ENCODE measurements at places on chromosomes 7 and 10.

DNA sequence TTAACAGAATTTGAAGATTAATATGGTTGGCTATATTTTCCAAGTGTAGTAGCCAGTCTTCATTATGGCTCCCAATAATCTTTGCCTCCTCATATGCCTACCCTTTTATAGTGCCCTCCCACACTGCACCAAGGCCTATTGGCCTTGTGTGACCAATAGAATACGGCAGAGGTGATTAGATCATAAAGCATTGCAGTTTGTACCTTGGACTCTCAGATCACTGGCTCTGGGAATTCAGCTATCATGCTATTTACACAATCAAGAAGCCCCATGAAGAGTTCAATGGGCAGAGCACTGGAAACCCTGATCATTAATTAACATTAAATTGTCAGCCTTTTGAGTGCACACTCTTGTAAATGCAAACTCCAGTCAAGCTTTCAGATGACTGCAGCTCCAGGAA lies 154.5 kb upstream of the MAGI2 start:
- no peak for DNase-seq

GRCh38 chr10:99943908-99944307 lies 65.8 kb downstream of the DNMBP start:
- DNase-seq = no peak

GRCh38 chr7:80869106-80869784 lies 49.6 kb downstream of the SEMA3C start:
- no peak for DNase-seq

- DNase-seq = no peak
These were observed 16.8 kb downstream of the BBIP1 start for GRCh38 chr10:110901954-110902819.

DNA sequence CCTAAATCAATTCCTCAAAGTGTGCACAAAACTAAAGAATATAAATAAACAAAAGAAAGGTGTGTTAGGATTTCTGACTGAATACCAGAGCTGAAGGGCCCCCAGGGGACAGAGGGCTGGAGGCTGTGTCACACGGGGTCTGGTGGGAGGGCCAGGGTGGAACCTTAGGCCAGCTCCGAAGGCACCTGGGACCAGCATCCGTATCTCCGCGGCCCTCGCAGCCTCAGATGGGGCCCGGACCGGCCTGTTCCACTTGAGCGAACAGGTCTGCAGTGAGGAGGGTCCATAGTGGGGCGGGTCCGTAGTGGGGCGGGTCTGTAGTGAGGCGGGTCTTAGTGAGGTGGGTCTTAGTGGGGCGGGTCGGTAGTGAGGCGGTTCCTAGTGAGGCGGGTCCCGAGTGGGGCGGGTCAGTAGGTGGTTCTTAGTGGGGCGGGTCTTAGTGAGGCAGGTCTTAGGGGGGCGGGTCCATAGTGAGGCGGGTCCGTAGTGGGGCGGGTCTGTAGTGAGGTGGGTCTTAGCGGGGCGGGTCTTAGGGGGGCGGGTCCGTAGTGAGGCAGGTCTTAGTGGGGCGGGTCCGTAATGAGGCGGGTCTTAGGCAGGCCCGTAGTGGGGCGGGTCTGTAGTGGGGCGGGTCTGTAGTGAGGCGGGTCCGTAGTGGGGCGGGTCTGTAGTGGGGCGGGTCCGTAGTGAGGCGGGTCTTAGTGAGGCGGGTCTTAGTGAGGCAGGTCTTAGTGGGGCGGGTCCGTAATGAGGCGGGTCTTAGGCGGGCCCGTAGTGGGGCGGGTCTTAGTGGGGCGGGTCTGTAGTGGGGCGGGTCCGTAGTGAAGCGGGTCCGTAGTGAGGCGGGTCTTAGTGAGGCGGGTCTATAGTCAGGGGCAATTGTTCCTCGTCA lies 15.1 kb downstream of the GPR146 start:
- no peak for DNase-seq

GRCh38 chr7:101939136-101939695 lies 121.8 kb downstream of the CUX1 start:
- no peak for DNase-seq

- DNase-seq = no peak
These were observed 198.9 kb downstream of the TCF7L2 start for GRCh38 chr10:113148901-113149300.

- no peak for DNase-seq
These were observed 280.5 kb downstream of the KCND2 start for GRCh38 chr7:120553491-120553890.

GRCh38 chr10:93028883-93029282 lies 31.7 kb upstream of the CYP26C1 start:
- DNase-seq = no peak

DNA sequence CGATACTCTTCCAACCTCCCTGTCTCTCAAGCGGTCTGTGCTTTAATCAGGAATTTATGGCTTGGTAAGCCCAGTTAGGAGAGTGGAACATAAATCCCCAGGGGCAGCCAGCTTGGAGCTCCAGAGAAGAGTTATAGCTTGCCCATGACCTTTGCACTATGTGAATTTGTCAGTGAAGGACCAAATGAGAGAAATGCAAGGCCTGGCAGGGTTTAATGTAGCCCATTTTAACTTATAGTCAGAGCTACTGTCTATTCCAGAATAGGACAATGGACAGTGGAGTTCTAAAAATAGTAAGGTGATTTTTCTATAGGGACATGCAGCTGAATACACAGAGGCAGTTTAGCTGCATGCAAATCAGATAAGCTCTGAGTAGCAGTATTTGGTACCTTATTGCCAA lies 142.6 kb upstream of the CAV2 start:
- DNase-seq = no peak

GRCh38 chr10:100347568-100348195 lies 649 bp downstream of the SCD start:
- no peak for DNase-seq

- DNase-seq = no peak
These were observed 177.2 kb downstream of the BUB3 start for GRCh38 chr10:123331438-123331837.

DNA sequence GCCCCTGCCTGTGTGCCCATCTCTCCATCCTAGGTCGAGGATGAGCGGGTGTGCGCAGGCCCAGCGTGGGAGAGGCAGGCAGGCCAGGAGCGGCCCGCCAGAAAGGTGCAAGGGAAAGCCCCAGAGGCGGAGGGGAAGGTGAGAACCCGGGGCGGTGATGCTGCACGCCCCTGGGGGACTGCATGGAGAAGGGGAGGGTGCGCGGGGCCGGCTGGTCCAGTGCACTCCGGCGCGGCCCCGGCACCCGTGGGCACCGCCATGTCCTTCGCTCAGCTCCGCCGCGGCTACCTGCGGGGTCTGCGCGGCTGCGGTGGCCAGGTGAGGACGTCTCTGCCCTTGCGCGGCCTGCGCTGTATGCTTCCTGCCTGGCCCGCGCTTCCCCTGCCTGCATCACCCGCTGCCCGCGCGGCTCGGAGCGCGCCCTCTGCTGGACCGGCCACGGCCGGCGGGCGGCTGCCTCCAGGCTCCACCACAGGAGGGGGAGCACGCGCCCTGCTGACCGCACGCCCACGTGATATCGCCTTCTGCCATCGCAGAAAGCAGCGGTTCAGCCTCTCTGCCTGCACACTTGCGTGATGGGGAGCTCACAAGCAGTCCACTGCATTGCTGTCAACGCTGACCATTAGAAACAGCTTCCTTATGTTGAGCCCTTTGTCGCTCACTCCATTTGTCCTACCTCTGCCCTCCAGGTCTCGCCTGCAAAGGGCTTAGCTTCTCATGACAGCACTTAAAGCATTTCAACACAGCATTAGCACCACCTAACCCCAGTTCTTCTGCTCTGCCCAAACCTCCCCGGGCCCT lies 73.9 kb downstream of the CXCL12 start:
- peak; percentile 57 for DNase-seq

DNA sequence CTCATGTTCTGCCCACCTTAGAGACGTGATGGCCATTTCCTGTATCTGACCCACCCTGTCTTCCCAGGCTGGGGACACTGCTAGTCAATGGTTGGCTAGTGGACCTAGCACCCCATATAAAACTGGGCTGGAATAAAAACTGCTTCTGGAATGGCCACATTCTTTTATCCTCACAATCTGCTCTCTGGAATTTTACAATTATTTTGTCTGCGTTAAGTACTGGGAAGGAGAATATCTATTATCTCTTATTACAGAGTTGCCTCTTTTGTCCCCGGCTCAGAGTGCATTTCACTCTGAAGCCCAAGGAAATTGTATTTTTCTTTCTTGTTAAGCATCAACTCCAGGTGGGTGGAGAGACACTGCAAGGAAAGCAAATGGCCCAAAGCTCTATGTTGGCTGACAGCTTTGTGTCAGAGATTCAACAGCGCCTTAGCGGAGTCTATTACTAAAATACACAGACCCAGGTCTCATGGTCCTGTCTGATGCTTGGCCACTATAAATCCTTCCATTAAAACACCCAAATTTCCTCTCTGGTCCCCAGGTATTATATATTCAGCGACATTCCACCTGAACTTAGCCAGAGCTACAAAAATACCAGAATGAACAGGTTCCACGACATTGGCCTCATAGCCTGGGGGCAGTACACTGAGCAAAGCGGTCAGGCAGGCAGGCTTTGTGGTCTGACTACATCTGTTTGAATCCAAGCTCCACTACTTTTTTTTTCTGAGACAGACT lies 121.7 kb downstream of the PRPF18 start:
- DNase-seq = no peak

GRCh38 chr10:126637501-126637900 lies 33.0 kb downstream of the C10orf90 start:
- DNase-seq = no peak

GRCh38 chr10:14583252-14583651 lies 191.4 kb downstream of the FAM107B start:
- no peak for DNase-seq

DNA sequence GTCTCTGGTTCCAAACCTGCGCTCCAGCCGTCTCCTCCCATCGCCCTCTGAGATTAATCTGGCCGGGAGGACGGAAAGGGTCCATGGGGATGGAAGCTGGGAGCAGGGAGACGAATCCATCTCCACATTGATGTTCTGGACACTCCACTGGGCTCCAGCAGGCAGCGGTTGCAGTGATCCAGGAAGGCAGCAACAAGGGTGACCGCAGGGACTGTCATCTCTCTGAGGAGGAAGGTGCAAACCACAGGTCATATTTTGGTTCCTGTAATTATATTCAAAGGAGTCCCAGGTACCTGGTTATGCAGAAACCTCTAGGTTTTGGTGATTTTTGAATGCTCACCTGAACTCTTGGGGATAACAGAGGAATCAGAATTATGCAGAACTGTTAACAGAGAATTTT lies 54.8 kb downstream of the EVX1 start:
- DNase-seq = no peak

DNA sequence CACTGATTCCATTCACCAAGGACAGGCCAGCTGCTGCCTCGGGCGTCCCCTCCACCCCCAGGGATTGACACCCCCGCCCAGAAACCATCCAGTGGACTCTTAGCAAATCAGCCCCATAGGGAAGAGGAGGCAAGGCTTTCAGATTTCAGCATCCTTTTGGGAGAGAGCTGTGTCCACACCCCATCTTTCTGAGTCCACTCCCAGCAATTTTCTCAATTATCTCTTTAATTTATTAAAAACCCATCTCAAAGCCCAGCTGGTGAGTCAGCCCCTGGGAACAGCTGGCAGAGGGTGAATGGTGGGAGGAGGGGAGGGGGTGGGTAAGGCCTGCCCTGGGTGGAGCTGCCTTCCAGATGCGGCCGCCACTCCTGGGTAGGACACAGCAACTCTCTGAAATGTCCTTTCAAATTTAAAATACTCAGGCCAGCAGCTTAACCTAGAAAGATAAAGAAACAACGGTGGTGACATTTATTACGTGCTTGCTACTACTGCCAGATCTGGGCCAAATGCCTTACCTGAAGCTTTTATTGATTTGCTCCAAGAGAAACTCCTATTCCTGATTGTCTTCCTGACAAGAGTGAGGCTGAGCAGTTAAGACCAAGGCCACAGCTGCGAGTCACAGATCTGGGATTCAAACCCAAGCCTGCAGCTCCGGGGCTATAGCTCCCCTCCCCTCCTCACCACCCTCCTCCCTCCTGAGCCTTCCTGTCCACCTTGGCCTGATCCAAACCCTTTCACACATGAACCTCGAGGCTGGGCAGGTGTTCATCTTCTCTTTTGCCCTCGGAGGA lies 120.4 kb downstream of the RGS10 start:
- DNase-seq = no peak

GRCh38 chr10:90399782-90400181 lies 458.1 kb downstream of the HTR7 start:
- no peak for DNase-seq

GRCh38 chr7:135328053-135328452 lies 94.4 kb downstream of the STRA8 start:
- no peak for DNase-seq

GRCh38 chr7:112086496-112087254 lies 119.5 kb downstream of the DOCK4 start:
- no peak for DNase-seq

- DNase-seq = no peak
These were observed 14.1 kb downstream of the STAG3 start for GRCh38 chr7:100191775-100192174.

DNA sequence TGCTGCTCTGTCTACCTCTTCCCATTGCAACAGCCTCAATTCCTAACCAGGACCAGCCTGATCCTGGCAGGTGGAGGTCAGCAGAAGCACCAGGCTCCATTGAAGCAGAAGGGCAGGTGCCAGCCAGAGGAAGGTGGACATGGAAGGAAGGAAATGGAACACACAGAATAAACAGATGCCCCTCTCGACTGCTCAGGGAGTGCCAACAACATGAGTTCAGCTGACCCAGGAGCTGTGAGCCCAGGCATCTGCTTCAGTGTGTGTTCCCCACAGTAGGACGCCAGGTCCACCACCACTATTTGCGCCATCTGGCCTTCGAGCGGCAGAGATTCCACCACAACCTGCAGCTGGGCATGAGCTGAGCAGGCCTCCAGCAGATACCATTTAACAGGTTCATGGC lies 56.7 kb downstream of the GPAM start:
- no peak for DNase-seq

GRCh38 chr7:66348531-66348930 lies 143.4 kb downstream of the TPST1 start:
- no peak for DNase-seq

- no peak for DNase-seq
These were observed 97.6 kb downstream of the SUGCT start for GRCh38 chr7:40232242-40232893.

DNA sequence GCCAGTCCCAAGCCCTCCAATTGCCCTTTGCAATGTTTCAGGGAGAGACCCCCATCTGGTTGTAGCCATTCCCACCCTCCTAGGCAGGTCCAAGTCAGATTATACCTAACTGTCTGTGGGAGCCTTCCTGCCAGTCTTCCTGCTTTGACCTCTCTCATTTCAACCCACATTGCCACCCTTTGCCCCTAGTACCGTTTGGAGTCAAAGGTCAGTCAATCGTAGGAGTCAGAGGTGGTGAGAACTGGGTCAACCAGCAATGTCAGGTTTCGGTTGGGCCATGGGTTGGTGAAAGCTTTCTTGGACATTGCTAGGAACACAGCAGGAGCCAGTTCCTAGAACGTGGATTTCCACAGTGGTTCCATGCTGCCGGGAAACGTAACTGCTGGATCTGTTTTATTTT lies 269.4 kb upstream of the GHITM start:
- no peak for DNase-seq

DNA sequence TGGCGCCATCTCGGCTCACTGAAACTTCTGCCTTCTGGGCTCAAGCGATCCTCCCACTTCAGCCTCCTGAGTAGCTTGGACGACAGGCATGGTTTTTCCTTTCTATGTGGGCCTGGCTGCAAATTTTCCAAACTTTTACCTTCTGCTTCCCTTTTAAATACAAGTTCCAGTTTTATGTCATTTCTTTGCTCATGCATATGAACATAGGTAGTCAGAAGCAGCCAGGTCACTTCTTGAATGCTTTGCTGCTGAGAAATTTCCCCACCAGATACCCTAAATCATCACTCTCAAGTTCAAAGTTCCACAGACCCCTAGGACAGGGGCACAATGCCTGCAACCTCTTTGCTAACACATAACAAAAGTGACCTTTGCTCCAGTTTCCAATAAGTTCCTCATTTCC lies 21.6 kb upstream of the RPEL1 start:
- no peak for DNase-seq

- DNase-seq = no peak
These were observed 248.3 kb upstream of the IGFBP3 start for GRCh38 chr7:46169384-46169755.

All from GM19239 (cell line).